ENCODE measurements at places on chromosomes 5 and 9.

DNA sequence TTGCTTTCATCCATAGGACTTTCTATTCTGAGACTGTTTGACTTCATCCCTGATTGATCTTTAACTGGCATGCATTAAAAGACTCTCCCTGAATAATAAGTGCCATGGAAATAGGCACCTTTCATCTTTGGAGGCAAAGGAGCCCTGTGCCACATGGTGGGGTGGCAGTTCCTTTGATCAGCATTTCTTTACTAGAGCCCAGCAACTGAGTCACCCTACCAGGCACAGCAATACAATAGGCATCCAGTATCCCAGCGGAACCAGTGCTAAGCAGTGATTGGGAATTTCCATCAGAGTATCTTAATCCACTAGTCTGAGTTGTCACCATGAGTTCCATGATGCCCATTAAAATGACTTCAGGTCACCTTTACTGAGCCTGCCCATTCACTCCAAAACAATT is 476.1 kb upstream of the MPDZ start:
- no peak overlapping the region for H3K4me3 ChIP-seq
- H3K36me3 ChIP-seq: no peaks in the 10 kb centered on the region
- DNase-seq: no peak
- H3K4me1 ChIP-seq: no peaks in the 10 kb centered on the region

DNA sequence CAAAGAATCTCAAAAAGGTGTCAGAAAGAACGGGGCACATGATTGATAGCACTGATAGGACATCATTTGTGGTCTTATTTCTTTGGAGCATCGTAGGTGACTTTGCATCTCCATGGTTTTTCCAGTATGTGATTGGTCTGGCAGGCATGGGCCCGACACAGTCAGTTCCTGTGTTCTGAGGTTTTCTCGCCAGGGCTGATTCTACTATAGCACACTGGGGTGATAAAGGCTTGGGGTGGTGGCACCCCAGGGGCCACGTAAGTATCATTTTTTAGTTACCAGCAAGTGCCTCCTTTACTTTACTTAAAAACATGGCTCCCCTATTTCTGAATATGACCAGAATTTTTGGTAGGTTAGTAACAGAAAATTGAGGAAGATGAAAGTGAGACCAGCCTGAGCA is 202.7 kb downstream of the RFK start:
- DNase-seq: no peak
- H3K27me3 ChIP-seq: no peaks in the 10 kb centered on the region
- no peaks in the 10 kb centered on the region for H3K36me3 ChIP-seq
- no peak overlapping the region for H3K4me3 ChIP-seq
- no peak overlapping the region for H3K27ac ChIP-seq

- no peak overlapping the region for H3K27ac ChIP-seq
- H3K4me1 ChIP-seq: peaks cover 9% of the 10 kb centered on the region
- H3K4me3 ChIP-seq: no peak overlapping the region
- H3K27me3 ChIP-seq: no peaks in the 10 kb centered on the region
- H3K36me3 ChIP-seq: no peaks in the 10 kb centered on the region
These were observed 49.5 kb upstream of the DENND4C start for GRCh38 chr9:19180991-19181390.

GRCh38 chr9:121833061-121833460 is 181.6 kb downstream of the DAB2IP start:
- H3K36me3 ChIP-seq: no peaks in the 10 kb centered on the region
- H3K4me3 ChIP-seq: no peak overlapping the region
- no peak overlapping the region for H3K27ac ChIP-seq
- no peaks in the 10 kb centered on the region for H3K27me3 ChIP-seq
- H3K4me1 ChIP-seq: no peaks in the 10 kb centered on the region
